ENCODE measurements at places on chromosomes 12 and 14.

DNA sequence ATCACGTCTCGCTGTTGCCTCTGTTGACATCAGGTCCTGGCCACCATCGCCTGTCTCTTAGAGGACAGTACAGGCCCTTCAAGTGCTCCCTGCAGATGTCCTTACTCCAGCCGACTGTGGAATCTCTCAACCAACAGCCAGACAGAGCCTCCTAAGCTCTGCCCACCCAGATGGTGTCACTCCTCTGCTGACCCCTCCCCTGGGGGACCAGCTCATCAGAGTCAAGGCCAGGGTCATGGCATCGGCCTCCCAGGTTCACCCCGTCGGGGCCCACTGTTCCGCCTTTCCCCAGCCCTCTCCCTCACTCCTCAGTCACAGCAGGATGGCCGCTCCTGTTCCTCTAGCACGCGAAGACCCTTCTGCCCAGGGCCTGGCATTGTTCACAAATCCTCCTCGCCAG is 157.3 kb upstream of the TMEM132C start:
- no peak for DNase-seq

DNA sequence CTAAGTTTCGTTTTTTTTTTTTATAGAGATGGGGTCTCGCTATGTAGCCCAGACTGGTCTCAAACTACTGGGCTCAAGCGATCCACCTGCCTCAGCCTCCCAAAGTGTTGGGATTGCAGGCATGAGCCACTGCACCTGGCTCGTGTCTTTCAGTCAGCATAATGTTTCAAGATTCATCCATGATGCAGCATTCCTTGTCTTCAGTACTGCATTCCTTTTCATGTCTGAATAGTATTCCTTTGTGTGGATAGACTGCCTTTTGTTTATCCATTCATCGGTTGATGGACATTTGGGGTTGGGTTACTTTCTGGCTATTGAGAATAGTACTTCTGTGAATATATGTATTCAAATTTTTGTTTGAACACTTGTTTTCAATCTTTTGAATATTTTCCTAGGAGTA is 37.4 kb downstream of the HCAR2 start:
- no peak for DNase-seq

GRCh38 chr14:104689109-104689880 is at the start of gene INF2:
Gene INF2 (plus strand): TSS chr14:104689618. CDS start chr14:104701366, 11,748 bp downstream.
- DNase-seq, result peak; percentile 54

DNA sequence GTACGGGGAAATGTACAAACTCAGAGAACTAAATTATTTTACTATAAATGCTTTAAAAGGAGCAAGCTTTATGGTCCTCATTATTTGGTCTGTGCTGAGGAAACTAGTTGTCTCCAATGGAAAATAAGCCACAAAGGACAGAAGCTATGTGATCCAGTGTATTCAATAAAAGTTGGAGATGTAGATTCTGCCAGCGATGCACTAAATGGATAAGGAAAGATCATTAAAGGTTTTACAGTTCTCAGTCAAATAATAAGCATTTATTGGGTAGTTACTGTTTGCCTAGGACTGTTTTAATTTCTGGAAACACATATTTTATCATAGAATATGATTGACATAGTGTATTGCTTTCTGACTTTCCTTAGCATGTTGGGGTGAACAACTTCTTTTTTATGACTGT is 458.9 kb upstream of the STXBP6 start:
- no peak for DNase-seq

- DNase-seq, result no peak
Measured at GRCh38 chr12:65858831-65859230, 34.5 kb downstream of the HMGA2 start.

DNA sequence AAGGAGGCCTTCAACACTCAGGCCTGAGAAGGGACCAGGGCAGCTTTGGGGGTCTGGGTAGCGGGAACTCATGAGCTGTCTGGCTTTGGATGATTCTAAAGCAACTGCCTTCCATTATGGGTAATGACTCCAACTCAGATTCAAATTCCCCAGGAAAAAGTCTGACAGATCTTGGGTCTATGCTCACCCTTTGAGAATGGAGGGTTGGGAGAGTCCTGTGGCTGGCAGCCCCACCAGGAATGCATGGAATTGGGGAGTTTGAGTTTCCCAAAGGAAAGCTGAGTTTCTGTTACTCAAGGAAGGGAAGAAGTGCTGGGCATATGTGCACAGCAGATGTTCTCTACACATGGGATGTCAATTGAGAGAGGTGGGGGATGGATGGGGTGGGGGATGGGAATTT is 22.4 kb upstream of the LTBP2 start:
- no peak for DNase-seq

- DNase-seq, result no peak
Measured at GRCh38 chr12:55658635-55659391, 22.1 kb downstream of the OR10P1 start.

GRCh38 chr12:75641031-75641780 is 129.8 kb upstream of the KRR1 start:
- no peak for DNase-seq

DNA sequence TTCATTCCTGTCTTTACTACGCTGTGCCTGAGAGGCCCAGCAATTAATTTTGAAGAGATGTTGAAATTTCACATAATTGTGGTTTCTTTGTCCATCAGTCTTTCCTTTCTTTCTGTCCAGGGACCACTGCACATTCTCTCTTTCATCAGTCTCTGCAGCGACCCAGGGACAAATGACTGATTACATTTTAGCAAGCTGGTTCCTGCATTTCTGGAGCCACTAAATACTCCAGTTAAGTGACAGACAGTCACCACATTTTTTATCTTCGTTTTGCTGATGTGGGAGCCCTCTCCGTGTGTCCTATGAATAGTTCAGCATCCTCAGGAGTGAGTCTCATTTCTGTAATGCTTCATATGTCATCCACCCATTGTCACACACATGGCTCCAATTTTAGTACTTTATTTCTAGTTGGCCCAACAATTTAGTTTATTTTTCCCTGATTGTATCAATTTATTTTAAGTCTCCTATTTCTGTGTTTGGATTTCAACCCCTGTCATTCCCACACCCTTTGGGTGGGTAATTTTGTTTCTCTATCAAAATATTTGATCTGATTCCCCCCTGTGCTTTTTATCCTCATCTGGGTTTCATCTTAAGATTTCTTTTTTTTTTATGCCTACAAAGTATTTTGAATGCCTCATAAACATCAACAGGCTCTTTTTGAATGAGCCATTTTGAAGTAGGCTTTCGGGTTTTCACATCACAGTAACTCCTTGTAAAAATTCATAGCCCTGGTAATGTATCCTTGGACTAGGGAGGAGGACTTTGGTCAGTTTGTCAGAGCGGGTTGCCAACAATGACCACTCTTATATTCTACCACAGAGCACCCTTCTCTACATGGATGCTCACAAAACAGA is 1196.5 kb downstream of the GALC start:
- DNase-seq, result no peak

DNA sequence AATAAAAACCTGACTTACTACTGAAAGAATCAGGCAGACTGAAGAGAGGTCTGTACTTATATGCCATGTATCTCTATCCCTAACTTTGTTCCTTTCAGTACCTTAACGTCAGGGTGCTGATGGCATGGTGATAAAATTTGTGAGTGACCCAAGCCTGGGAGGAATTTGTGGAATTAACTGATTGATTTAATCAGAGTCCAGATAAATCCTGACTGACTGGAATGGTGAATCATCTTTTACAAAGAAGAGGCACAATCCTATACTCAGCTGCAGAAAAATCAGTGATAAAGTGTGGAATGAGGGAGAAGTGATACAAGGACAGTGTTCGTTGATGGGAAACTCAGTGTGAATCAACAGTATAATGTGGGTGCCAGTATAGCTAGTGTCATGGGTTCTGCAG is 3.7 kb downstream of the TDG start:
- no peak for DNase-seq

- peak; percentile 10 for DNase-seq
Measured at GRCh38 chr12:99767809-99768208, 120.3 kb downstream of the GARIN6 start.

- DNase-seq, result no peak
Measured at GRCh38 chr14:48289701-48290100, 614.3 kb upstream of the MDGA2 start.

DNA sequence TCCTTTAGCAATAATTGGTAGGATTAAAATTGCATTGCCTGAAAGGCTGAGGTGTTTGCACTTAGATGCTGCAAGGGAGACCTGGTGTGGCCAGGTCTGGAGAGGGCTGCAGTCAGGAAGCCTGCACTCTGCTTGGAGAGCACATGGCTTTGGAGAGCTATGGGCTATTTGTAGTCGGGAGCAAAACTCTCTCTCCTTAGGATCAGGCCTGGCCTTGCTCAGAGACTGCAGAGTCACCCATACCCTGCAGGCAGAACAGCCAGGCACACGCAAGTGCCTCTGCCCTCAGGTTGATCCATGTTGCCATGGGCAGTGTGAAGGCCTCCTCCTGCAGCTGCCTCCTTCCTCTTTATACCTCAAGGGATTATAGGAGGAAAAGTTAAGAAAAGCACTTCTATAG is 26.8 kb downstream of the CKB start:
- DNase-seq, result no peak

DNA sequence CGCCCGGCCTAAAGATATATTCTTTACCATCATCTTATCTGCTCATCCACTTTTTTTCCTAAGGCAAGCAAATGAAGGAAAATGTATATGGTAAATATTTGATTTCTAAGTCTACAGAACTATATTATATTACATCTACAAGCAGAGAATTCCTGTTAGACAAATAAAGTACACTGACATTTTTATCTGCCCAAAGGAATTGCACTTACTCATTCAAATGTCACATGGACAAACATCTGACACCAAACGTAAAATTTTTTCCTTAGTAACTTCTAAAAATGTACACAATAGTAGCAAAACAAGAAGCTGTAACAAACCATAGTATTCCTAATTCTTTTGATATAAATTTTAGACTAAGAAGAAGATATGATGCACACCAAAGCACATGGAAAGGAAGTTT is 51.0 kb downstream of the SPPL3 start:
- DNase-seq, result no peak

GRCh38 chr14:52286661-52287649 is 19.5 kb downstream of the PTGDR start:
- DNase-seq, result no peak

- no peak for DNase-seq
Measured at GRCh38 chr12:95141310-95141709, 67.9 kb upstream of the NR2C1 start.

DNA sequence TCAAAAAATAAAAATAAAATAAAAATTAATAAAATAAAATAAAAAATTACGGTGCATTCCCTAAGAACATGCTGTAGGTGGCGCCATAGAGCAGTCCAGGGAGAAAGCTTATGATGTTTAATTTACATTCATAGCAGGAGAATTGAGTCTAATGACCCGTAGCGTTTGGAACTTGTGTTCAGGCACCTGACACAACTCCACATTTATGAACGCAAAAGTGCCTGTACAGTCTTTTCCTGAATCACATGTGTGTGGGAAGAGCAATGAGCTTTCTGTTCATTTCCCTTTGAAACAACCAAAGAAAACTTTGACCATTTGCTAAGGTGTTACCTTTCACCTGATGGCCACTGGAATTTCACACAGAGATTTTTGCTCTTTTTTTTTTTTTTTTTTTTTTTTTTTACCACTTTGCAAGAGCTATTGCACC is 60.6 kb upstream of the KCNA1 start:
- peak; percentile 27 for DNase-seq

GRCh38 chr14:87961246-87961645 is 31.7 kb downstream of the GALC start:
- DNase-seq, result no peak

GRCh38 chr12:54404061-54405004 is 14.7 kb downstream of the ITGA5 start:
- DNase-seq, result peak; percentile 46

DNA sequence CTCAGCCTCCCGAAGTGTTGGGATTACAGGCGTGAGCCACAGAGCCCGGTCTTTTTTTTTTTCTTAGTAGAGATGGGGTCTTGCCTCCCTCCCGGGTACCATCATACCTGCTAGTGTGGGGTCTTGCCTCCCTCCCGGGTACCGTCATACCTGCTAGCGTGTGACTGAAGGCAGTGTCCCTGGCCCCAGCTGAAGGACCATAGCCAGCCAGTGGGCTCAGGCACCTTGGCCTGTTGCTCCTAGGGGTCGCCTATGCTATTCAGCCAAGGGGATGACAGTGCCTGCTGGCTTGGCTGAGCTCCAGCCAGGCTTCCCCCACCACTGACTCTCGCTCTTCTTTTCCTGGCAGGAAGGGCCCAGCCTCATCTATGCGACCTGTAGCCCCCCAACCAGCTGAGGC is 10.5 kb upstream of the BLTP3B start:
- DNase-seq, result no peak

- no peak for DNase-seq
Measured at GRCh38 chr14:54251356-54251755, 145.5 kb upstream of the CDKN3 start.

GRCh38 chr12:102816816-102817434 is 100.1 kb downstream of the PAH start:
- DNase-seq, result peak; percentile 59

- DNase-seq, result no peak
Measured at GRCh38 chr14:94676495-94677185, 64.4 kb downstream of the SERPINA3 start.

DNA sequence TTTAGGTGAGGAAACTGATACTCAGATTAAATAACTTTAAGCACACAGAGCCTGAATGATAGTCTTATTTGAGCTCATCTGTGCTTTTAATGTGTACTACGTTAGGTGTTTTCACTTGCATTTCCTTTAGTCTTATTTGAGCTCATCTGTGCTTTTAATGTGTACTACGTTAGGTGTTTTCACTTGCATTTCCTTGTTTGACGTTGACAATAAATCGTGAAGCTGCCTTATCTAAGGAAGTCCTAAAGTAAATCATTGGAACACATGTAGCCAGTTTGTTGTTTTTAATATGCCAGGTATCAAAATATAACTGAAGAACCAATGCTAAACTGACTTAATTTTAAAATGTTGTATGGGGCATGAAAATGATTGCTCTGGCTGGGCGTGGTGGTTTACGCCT is 2.0 kb downstream of the RAP1B start:
- no peak for DNase-seq

- no peak for DNase-seq
Measured at GRCh38 chr12:50803230-50803875, 39.4 kb upstream of the TMPRSS12 start.

- DNase-seq, result no peak
Measured at GRCh38 chr12:20183563-20183962, 184.8 kb upstream of the PDE3A start.

DNA sequence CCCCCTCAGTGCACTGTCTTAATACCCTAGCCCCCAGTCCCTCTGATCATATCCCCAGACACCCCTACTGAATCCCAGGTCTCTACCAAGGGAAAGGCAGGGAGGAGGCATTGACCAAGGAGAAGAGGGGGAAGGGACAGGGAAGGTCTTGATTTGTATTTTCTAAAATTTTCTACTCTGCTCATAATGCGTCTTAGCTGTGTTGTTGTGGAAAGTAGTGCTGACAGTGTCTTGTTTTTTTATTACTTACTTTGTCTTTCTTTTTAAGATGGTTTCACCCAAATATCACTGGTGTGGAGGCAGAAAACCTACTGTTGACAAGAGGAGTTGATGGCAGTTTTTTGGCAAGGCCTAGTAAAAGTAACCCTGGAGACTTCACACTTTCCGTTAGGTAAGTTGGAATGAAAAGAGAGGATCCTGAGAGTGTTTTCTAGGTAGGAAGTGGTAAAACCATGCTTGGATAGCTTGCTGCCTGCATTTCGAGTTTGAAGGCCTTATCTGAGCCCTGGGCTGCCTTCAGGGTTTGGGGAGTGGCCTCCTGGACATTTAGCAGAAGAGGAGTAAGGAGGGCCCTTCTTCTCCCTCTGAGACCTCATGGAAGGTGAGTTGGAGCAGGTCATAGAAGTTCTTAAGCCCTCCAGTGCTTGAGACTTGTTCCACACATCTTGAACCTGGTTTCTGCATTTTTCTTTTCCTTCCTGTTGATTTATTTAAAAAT is 27.4 kb downstream of the PTPN11 start:
- no peak for DNase-seq

Measured in NCI-H2081 (cell line).